ENCODE measurements at places on chromosomes 1 and 21.

- DNase-seq = no peak
Measured at GRCh38 chr1:107649023-107649422, 316.0 kb downstream of the VAV3 start.

GRCh38 chr1:3981261-3981660 lies 81.2 kb upstream of the C1orf174 start:
- DNase-seq = no peak

- no peak for DNase-seq
Measured at GRCh38 chr1:109849655-109850054, 61.0 kb upstream of the CSF1 start.

DNA sequence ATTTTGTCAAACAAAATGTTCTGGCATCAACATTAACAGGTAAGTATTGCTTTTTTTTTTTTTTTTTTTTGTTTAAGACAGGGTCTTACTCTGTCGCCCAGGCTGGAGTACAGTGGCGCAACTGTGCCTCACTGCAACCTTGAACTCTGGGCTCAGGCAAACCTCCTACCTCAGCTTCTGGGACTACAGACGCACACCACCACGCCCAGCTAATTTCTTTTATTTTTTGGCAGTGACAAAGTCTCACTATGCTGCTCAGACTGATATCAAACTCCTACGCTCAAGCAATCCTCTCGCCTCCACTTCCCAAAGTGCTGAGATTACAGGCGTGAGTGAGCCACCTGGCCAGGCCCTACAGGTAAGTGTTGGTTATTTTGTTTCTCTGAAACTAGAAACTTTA lies 2.4 kb downstream of the TUT4 start:
- DNase-seq = no peak

- DNase-seq = no peak
Measured at GRCh38 chr1:7209336-7209735, 424.1 kb downstream of the CAMTA1 start.

DNA sequence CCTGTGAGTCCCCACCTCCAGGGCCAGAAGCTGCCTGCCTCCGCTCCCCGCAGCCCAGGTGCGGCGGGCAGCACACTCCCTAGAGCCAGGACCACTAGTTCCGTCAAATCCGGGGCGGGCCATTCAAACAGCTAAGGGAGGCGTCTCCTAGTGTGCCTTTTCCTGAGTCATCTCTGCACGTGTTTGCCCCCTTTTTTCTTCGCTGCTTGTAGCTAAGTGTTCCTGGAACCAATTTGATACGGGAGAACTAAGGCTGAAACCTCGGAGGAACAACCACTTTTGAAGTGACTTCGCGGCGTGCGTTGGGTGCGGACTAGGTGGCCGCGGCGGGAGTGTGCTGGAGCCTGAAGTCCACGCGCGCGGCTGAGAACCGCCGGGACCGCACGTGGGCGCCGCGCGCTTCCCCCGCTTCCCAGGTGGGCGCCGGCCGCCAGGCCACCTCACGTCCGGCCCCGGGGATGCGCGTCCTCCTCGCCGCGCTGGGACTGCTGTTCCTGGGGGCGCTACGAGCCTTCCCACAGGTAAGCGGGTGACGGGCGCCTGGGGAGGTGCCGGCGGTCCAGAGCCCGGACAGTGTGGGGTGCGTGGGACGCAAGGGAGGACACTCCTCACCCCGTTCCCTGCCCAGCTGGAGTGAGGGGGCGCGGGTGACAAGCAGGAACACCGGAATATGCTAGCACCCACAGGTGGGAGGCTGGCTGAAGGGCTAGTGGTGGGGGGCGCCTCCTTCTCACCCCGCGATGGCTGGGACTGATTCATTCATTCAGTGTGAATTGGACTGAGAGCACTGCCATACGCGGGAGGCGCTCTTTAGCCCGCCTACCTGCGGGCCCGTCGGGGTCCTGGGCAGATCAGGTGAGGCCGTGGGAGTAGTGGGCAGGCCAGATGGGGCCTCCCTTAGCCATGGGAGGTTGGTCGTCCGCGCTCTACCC lies at the start of gene TNFRSF8:
TSS of gene TNFRSF8 (plus strand) at position 163 of the 932 bp plus-strand sequence. CDS start at position 459, 296 bp downstream.
- DNase-seq = no peak

- DNase-seq = no peak
Measured at GRCh38 chr1:108636876-108637275, 24.0 kb downstream of the HENMT1 start.

GRCh38 chr1:17542645-17543044 lies 3.1 kb downstream of the ARHGEF10L start:
- DNase-seq = no peak

- no peak for DNase-seq
Measured at GRCh38 chr1:154614901-154615300, 6.9 kb upstream of the ADAR start.

GRCh38 chr1:154856049-154856448 lies 14.0 kb downstream of the KCNN3 start:
- DNase-seq = no peak

- no peak for DNase-seq
Measured at GRCh38 chr1:245365095-245366020, 210.6 kb downstream of the KIF26B start.

- no peak for DNase-seq
Measured at GRCh38 chr1:66704177-66704875, 47.9 kb upstream of the DYNLT5 start.

- DNase-seq = no peak
Measured at GRCh38 chr1:156391701-156392100, 22.7 kb downstream of the RHBG start.

- DNase-seq = no peak
Measured at GRCh38 chr1:212955098-212955497, 4.8 kb downstream of the VASH2 start.

DNA sequence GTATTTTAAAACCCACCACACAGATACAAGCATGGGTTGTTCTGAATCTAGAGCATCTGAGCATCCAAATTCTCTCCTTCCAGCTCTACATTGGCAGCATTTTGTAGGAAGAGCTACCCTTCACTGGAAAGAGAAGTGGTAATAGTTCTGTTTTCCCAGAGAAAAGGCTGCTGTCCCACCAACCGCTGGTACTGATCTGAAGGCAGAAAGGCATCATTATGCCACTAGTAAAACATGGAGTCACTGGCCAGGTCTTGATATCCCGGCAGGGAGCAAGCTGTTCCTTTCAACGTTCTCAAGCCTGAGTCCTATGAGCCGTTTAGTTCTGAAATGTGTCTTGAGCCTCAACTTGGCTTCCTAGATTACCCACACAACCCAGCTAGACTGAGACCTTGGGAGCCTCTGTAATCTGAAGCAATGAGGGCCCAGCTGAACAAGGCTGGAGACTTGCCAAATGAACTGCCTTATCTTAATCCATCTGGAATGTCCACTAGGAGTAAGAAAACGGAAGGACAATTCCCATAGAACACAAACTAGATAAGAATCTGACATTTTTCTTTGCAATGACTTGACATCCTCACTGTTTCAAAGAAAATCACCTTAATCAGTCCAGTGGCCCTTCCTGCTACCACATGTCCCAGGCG lies 116.8 kb downstream of the KCNH1 start:
- no peak for DNase-seq

GRCh38 chr1:24567792-24568388 lies 12.0 kb downstream of the NCMAP start:
- DNase-seq = no peak

DNA sequence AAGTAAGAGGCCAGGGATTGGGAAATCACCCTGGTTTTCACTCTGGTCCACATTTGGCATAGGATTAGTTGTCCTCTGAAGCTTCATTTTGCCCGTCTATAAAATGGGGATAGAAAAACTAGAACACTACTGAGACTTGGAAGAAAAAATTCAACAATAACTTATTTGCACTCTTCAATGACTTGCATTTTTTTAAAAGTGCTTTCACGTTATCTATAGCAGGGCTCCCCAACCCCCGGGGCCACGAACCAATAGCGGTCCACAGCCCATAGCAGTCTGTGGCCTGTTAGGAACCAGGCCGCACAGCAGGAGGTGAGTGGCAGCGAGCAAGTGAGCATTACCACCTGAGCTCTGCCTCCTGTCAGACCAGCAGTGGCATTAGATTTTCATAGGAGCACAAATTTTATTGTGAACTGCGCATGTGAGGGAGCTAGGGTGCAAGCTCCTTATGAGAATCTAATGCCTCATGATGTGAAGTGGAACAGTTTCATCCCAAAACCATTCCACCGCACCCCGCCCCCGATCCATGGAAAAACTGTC lies 2.8 kb downstream of the KIAA1614 start:
- no peak for DNase-seq

DNA sequence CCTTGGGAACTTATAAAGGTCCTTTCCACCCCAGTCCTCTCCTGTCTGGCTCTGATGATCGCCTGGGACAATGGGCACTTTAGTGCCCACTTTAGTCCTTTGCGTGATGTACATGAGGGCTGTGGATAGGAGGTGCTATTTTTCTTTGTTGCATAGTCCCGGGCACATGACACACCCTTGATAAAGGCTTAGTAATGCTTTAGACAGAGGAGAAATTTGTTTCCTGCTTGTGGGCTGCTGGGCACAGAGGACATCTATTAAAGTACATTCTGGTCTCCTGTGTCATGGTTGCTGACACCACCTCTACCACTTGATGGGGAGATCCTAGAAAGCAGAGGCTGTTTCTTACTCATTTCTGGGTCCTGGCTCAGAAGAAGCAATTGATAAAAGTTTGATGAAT lies 5.4 kb upstream of the KNCN start:
- DNase-seq = no peak

GRCh38 chr1:206004826-206005225 lies 1.6 kb upstream of the RAB7B start:
- no peak for DNase-seq

DNA sequence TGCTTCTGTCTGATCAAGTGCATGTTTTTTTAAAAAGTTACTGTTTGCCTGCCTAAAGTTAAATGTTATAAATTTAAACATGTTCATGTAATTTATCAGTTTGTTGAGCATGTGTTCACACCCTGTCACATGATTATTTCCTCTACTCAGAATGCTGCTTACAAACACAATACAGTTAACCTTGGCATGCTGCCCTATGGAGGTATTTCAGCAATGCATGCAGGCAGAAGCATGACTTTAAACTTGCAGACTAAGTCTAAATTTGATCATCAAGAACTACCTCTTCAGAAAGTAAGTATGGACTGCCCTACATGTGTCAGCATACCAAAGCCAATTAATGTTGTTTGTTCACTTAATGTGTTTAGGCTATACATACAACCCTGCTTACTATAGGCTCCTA lies 161.6 kb downstream of the LRRC40 start:
- no peak for DNase-seq

- DNase-seq = no peak
Measured at GRCh38 chr1:45348966-45349677, 8.9 kb upstream of the MUTYH start.

DNA sequence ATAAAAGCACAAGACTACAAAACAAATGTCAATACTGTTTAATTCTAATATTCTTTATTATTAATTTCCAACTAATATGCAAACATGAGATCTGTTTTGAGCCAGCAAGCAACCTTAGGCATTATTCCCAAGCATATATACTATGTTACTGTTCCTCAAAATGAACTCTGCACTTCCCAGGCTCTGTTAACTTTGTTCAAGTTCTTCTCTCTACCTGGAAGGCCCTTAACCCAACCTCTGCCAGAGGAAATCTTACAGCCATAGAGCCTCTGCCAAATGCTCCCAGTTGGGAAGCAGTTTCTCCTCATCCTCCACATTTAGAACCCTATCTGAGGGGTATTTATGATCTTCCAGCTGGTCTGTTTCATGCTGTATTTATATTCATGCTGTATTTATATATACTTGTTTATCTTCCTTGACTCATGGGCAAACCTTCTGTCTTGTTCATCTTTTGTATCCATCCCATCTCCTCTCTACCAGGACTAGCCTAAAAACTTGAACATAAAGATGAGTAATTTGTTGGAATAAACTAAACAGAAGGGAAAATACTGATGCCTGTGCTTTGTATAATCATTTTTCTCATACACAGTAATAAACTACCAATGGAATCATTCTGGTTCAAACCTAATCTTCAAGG lies 5.3 kb downstream of the IVNS1ABP start:
- no peak for DNase-seq

- DNase-seq = no peak
Measured at GRCh38 chr21:32328595-32328994, 29.9 kb downstream of the MRAP start.

- no peak for DNase-seq
Measured at GRCh38 chr1:234089396-234089795, 184.9 kb downstream of the SLC35F3 start.

DNA sequence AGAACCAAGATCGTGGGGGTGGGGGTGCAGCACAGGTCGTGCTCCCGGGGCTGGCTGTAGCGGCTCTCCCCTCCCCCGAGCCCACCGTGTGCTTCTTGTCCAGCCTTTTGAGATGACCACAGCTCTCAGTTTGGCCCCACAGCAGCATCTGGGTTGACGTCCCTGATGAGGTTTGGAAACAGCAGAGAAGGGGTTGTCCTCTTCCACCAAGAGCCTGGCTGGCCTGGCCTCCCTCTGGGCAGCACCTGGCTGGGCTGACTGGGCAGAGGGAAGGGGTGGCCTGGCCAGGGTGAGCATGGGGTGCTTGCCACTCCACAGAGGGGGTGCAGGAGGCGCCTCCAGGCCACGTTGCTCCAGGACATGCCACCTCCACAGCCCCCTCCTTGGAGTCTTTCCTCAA lies 61.5 kb downstream of the SKI start:
- no peak for DNase-seq

- DNase-seq = no peak
Measured at GRCh38 chr1:156666862-156667609, 10.2 kb downstream of the NES start.

DNA sequence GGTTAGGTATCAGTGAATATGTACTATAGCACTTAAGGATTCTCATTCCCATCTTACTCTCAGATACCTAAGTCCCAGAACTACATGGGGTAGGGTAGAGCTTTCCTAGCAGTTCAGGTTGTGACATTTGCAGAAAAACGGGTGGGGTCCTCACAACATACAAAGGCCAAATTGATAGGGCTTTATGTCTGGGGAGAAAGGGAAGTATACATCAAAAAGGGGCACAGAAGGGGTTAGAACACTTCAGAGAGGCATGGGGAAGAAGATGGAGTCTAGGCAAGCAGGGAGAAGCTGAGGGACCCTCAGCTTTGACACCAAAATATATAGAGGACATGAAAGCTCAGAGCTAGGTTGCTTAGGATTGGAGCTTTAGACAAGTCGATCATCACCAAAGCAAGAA lies 3.6 kb downstream of the UROD start:
- DNase-seq = no peak

DNA sequence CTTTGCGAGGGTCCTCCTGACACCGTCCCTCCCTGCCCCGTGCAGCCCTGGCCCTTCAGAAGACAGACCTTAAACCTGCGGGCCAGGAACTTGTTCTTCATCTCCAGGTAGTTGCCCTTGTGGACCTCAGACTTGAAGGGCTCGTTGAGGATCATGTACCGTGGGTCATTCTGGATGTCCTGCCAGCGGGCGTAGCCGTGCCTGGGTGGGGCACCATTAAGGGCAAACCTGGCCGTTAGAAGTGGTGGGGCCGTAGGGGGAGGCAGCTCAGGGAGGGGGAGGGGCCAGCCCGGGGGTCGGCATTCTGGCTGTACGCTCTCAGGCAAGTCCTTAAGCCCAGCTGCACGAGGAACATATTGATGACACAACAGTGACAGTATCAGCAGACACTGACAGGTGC lies 64.6 kb downstream of the KCNAB2 start:
- DNase-seq = no peak

GRCh38 chr1:1093610-1093943 lies 19.5 kb upstream of the RNF223 start:
- no peak for DNase-seq
